ENCODE measurements at places on chromosomes 5 and 9.

DNA sequence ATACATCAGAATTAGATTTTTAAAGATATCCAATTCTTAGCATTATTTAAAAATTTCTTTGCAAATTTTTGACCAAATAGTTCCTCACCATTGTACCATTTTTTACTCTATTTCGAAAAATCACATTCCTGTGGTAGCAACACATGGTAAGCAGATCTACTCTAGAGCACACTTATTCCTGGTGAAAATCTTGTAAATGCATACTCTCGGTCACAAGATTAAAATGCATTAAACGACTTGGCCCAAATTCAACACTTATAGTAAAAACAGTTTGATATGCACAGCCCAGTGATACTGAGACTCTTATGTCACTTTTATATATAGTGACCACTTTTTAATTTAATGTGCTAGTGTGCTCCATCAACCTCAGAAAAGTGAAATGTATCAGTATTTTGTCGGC, 208.8 kb upstream of the TARS1 start:
- no peak for DNase-seq

GRCh38 chr5:141876628-141877355, 1.4 kb downstream of the PCDH1 start:
- no peak for DNase-seq

DNA sequence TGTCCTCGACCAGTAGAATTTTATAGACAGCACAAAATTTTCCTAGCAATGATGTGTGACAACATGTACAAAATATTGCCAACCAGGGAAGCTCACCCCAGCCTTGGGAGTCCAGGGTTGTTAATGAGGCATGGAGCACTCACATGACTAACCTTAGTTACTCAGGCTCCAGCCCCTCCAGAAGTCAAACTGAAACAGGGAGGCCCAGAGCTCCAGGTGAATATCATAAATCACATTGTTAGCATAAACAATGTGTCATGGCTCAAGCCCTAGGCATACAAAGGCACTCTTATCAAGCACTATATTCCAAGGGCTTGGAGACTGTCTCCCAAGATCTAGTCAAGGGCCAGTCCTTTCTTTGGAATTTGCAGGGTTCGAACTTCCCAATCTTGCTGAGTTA, 44.4 kb downstream of the TNFAIP8 start:
- no peak for DNase-seq

GRCh38 chr5:43007246-43007910, 32.7 kb downstream of the ANXA2R start:
- peak; percentile 67 for DNase-seq

GRCh38 chr5:157516626-157517325, 56.8 kb downstream of the NIPAL4 start:
- DNase-seq = no peak

DNA sequence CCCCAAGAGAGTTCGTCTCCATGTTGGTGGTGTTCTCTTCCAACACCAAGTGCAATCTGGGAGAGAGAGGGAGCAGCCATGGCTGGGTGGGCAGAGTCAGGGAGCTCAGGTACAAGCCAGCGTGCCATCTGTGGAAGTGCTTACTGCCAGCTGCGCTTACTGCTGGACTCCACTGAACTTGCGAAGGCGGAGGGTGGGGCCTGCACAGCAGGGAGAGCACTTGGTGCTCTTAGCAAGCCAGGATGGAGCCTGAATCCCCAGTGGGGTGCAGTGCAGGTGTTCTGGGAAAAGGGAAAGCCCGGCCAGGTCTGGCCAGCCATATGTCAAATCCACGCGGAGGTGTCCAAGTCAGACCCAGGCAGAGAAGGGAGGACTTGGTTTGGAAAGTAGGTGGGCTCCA, 142.0 kb downstream of the FANCC start:
- DNase-seq = no peak

GRCh38 chr5:1026700-1027621, 18.4 kb downstream of the NKD2 start:
- no peak for DNase-seq
